ENCODE measurements at places on chromosomes 2 and 18.

DNA sequence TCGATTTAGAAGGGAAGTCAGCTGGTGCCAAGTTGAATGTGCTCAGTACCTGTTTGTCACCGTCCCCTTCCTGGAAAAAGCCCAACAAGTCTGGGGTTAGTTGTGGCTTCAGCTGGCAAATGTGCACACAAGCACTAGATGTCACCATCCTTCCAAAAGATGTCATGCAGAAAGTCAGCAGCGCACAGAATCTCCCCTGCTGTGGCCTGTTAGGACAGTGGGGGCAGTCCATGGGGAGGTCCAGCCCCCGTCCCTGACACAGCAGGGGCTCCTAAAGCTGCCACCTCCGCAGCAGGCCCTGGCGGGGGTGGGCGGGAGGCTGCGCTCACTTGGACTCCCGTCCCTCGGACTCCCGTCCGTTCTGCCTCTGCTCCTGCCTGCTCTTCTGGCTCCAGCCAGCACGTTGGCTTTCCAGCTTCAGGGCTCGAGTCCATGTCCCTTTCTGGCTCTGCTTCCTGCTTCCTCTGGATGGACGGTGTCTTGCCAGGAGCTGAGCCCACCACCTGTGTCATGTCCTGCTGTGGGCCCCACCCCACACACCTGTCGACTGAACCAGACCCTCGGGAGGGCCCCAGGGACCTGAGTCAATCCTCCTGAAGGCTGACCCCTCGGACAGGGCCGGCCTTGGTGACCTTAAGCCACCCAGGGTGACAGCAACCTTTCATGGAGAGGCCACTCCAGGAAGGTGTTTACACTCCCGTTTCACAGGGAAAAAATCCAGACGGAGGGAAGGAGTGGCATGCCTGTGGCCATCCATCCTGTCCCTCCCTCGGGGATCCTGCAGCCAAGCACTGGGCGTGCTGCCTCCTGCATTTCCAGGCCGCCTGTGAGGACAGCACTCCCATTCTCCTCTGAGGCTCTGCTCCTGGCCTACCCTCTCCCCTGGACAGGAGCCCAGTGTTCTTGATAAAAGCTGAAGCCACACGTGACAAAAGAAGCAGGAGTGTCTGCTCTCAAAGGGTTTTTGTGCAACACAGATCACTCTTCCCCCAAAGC, 8.5 kb downstream of the RAB17 start:
- DNase-seq = peak; percentile 80

DNA sequence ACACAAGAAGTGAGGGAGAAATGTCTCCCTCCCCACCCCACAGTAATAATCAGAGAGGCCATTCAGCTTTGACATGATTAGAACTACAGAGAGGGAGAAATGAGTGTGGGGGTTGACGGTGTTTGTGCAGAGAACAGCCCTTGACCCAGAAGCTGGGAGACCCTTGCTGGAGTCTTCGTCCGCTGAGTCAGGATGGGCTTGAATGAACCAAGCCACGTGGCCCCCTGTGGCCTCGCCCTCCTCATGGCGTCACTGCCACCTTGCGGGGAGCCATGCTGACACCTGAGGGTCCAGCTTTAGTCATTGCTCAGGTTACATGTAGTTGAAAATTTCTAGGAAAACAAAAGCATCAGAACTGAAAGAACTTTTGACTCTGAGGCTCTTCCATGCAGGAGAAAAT, 101.2 kb downstream of the DGKD start:
- DNase-seq = no peak

DNA sequence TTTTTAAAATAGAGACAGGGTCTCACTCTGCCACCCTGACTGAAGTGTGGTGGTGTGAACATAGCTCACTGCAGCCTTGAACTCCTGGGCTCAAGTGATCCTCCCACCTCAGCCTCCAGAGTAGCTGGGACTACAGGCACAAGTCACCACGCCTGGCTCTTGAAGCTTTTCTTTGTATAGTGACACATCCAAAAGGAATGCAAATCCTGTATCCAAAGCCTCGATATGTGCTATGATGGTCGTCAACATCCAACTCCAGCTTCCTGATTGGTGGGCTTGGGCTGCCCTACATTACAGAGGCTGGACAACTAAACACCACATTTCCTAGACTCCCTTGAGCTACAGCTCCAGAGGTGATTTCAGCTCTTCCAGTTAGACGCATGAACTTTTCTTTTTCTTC, 101.7 kb upstream of the PGAP1 start:
- DNase-seq = no peak

GRCh38 chr2:73582364-73582763, 59.9 kb downstream of the NAT8 start:
- DNase-seq = no peak

DNA sequence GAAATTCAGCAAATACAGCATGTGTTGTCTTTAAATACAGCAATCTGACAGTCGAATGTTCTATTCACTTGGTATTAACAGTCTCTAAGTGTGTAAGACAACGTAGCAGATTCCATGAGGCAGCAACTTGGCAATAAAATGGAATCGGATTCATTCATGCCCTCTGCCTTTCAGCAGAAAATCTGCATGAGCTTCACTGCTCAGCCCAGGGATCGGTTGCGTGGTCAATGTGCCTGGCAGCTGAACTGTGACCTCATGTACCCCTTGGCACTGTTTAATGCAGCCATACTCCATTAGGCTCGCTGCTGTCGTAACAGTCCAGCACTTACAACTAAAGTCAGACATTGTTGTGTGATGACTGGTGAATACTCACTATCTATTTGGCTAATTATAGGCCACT, 17.7 kb upstream of the RGPD4 start:
- DNase-seq = no peak

DNA sequence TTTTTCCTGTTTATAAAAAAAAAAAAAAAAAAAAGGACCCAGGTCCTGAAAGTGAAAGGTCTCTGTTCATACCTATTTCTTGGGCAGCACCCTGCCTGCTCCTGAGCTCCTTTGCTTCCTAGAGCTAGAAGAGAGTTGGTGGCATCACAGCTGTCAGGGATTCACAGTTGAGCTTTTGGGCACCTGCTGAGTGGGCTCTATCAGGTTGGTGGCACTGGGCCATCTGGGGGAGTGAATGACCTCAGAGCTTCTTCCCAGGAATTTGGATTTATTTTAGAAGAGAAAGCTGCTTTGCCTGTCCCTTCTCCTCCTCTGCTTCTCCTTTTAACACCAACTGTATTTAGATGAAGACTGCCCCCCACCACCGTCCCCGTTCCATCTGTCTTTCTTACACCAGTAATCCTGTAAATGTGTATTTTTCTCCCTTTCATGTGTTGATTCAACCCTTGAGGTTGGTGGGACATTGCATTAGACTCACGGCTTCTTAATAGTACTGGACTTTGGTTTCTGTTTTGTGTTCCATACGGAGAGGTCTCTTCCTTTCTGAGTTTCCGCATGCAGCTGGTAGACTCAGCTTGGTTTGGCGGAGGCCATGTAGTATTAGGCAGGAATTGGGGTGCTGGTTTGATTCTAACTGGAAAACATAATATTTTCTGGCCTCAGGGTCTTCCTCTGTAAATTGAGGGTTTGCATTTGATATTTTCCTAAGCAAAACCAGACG, 7.6 kb upstream of the MGAT5 start:
- DNase-seq = no peak

Data from CD8-positive, alpha-beta T cell (primary cell).